ENCODE measurements at places on chromosomes 1 and 21.

- DNase-seq = peak; percentile 12
Observed at GRCh38 chr1:111656086-111657017, 36.8 kb downstream of the RAP1A start.

- no peak for DNase-seq
Observed at GRCh38 chr1:70358921-70359564, 4.5 kb upstream of the ANKRD13C start.

- DNase-seq = no peak
Observed at GRCh38 chr1:74517599-74518051, 5.2 kb upstream of the LRRC53 start.

DNA sequence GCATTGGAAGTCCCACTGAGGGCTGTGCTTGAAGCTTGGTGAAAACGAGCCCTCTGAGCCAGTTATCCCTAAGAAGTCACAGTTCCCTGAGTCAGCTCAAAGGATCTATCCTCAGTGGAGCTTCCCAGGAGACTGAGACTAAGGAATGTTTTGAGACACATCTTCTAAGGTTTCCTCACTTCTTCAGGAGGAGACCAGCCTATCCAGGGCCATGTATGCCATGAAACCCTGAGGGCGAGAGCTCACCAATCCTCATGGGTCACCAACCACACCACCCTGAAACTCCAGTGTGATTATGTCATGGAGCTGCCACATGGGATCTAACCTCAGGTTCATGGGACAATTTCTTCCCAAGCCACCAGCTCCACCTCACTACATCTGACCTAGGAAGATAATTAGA, 7.6 kb upstream of the TIE1 start:
- DNase-seq = no peak

DNA sequence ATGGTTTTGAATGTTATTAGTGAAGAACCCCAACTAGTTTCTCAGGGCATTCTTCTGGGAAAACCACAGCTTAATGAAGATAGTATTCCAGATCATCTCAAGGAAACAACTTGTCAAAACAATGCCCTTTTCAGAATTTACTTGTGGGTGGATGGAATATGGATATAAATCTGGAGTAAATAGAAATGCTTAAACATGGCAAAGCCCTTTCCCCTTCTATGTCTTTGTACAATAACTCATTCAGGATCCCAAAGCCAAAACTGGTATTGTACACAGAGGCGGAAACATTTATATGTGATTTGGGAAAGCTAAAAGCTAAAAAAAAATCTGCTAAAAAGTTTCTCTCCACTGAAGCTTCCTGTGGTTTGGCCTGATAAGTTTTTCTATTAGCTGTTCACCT, 55.5 kb upstream of the RGS5 start:
- DNase-seq = peak; percentile 92

DNA sequence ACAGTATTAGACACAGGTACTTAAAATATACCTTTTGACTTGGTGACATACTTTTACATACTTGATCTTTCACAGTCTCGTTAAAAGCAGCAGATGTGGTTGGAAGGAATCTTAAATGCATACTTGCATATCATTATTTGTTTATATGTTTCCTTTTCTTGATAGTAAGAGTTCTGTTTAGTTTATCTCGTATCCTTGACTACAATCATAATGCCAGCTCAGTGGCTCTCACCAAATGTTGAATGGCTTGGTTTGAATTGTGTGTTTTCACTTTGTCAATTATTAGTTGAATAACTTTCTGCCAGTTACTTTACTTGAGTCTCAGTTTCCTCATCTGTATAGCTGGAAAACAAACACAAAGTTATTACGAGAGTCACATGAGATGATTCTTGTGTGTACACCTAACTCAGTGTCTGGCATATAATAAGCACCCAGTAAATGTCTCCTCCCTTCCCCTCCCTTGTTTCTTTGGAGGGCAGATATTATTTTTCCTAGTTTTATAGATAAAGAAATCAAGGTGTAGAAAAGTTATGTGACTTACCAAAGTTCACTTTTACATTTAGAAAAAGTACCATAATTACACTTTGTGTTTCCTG, 131.6 kb upstream of the IVNS1ABP start:
- peak; percentile 64 for DNase-seq
